ENCODE measurements at places on chromosomes 12 and 14. TPM values are rescaled to one million over a fixed set of nuclear protein-coding genes. Genes with fewer than 3 reads are reported as not detected.
A peak's percentile ranks its signal among the peaks of the same experiment; 100 is the strongest.

Gene KRT78
- not detected for total RNA-seq

DNA sequence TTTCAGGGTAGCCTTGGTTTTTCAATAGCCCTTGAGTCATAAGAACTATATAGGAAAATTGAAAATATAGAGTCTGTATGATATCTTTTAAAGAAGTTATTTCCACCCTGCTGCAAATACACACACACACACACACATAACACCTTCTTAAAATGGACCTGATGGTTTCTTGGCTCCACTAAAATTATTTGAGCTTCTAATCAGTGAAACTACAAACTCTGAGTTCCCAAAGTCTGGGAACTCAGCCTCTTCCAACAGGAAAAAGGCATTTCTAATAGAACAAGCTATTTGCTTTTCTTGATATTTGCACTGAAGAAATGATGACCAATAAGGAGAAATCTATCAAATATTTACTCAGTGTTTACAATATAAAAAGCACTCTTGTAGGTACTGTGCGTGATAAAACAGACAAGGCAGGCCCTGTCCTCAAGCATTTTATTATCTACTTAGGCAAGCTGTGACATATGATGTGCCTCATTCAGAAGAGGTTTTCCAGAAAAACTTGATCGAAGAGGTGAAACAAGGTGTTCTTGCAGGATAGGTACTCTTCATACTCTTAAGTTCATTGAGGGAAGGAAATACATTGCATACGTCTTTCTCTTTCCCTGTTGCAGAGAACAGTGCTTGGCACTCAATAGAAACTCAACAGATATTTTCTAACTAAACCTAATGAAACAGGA, 88.6 kb downstream of the MGST1 start:
- DNase-seq: no peak

Gene RBM19
- total RNA-seq: 13.3 TPM

Gene MYG1
- 39.6 TPM for total RNA-seq

GRCh38 chr14:58501214-58501816, 73.8 kb downstream of the KIAA0586 start:
- DNase-seq: peak; percentile 79

GRCh38 chr14:103728721-103729120, 13.1 kb downstream of the ZFYVE21 start:
- no peak for DNase-seq

DNA sequence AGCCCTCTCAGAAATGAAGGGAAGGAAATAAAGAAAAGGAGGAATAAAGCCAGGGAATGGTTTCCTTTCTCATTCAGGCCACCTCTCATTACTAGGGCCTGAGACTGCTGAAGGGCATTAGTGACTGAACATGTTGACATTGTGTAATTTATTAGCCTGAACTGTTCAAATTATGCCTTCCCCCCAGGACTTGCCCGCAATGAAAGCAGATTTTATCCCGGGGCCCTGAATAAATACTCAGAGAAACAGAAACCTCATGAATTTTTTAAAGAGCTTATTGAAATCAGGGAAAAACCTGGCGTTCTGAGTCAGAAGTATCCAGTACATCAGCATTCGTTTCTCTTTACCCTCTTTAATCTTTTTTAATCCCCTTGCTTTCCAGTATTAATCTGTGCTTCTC, 35.9 kb upstream of the WSCD2 start:
- no peak for DNase-seq

Gene ULK1
- total RNA-seq: 6.9 TPM

DNA sequence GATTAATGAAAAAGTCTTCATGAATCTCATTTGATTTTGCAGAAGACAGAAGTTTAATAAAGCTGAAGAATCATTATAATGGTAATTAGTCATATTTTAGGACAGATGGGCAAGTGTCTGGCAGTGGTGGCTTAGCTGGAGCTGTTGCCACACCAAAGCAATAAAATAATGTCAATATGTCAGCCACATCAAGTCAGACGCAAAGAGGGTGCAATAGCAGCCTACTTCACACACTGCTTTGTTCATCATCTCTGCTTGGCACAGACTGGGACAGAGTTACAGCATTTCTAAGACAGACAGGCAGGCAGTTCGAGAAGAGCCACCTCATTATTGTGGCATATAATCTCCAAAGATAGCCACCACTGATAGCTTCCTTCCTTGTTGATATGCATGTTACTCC, 16.9 kb upstream of the KRR1 start:
- DNase-seq: no peak

Gene TGM1
- 1.3 TPM for total RNA-seq

Gene SLC6A13
- total RNA-seq: not detected

GRCh38 chr12:59431266-59431665, 164.6 kb upstream of the SLC16A7 start:
- DNase-seq: peak; percentile 39

DNA sequence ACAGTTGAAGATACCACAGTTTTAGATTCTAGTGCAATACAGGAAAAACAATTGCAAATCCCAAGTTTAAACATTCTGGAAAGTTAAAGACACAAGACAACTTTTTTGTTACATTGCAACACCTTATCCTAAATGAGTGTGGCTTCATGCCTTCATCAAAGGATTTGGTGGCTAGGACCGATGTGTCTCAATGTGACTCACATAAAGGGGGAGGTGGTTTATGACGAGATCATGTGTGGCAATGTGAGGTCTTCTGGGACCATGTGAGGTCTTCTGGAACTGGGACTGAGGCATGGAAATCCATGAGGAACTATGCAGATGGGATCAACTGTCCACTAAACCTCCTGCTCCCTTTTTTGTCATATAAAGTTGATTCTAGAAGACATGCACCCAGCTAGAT, 166.2 kb downstream of the PAX9 start:
- DNase-seq: no peak

GRCh38 chr12:124310785-124311184, 15.9 kb downstream of the RFLNA start:
- DNase-seq: no peak

DNA sequence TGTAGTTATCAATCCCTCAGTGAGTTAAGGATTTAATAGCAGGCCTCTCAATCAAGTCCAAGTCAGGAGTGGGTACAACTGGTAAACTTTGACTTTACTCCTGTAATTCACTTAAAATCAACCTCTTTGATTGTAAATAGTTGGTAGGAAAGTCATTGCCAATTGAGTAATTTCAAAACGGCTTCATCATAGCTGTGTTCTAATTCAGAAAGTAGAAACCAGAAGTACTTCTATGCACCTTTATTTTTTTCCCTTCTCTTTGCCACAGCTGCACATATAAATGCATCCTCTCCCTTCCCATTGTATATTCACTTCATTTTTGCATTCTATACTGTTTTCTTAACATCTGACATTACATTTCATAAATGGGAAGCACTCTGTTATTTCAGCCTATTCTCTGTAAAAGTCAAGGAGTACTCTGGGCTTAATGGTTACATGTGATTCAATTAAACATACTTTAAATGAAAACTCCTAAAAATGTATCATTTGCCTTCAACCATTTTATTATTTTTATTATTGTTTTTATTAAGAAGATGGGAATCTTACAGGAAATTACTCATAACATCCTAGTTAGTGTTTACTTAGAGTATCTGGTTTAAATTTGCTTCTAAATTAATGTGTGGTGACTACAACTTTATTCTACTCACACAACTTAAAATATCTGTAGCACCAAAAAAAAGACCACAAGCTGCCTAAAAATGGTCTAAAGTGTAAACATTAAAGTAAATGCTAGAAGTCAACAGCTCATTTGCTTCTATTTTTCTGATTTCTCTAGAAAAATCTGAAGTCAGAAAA, 171.2 kb downstream of the CEP128 start:
- peak; percentile 36 for DNase-seq

DNA sequence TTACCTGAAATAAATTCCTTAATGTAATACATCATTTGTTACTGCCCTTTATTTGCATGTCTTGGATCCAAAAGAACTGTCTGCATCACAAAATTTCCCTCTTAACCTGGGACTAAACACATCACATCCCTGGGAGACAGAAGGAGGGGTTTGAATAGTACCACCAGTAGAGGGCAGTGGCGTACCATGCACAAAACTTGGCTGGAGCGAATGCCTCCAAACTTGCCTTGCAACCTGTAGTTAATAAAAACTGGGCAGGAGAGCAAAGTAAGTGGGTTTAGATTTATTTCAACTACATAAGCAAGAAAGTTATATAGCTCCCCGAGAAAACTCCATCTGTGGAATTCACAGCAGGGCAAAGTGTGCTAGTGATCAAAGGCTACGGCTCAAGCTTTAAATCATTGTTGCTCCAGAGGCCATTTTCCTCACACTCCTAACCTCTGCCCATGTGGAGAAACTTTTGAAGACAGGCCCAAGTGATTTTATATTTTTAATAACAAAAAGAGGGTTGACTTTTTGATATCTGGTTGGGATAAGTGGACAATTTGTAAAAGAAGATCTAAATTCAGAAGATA, 1176.7 kb upstream of the SEL1L start:
- DNase-seq: peak; percentile 55

- peak; percentile 47 for DNase-seq
These were observed at the start of gene PRKCH for GRCh38 chr14:61321385-61322010. TSS of gene PRKCH (plus strand) at chr14:61321579. CDS start at chr14:61322102, 523 bp downstream.

Gene KCNA1
- not detected for total RNA-seq

DNA sequence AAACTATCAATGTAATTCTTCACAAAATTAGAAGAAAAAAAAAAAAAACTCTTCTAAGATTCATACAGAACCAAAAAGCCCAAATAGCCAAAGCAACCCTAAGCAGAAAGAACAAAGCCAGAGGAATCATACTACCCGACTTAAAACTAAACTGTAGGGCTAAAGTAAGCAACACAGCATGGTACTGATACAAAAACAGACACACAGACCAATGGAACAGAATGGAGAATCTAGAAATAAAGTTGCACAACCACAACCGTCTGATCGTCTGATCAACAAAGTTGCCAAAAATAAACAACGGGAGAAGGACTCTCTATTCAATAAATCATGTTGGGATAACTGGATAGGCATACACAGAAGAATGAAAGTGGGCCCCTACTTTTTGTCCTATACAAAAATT, 16.9 kb downstream of the CDK17 start:
- no peak for DNase-seq

DNA sequence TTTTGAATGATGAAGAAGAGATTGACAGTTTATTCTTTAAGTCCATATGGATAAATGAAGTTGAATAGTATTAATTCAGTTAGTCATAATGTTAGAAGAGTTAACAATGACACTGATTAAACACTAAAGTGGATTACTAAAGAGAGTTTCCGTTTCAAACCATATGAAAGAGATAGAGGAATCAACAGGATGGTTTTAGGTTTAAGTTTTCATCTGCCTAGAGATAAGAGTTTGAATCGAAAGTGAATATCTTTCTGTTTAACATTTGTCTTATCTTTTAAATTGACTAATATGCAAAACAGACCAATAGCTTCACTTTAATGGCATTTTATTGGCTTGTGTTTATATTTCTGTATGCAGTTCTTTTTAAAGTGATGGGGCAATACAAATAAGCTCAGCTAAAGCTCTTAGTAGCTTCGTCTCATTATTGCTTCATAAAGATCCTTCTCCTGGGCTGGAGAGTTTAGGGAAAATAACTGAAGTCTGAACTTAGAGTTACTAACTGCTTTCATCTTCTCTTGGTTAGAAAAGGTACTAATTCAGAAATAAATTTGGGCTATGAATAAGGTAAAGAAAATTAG, 66.0 kb downstream of the MIPOL1 start:
- no peak for DNase-seq

Gene DPY19L2
- total RNA-seq: not detected

Gene KRT6C
- not detected for total RNA-seq

DNA sequence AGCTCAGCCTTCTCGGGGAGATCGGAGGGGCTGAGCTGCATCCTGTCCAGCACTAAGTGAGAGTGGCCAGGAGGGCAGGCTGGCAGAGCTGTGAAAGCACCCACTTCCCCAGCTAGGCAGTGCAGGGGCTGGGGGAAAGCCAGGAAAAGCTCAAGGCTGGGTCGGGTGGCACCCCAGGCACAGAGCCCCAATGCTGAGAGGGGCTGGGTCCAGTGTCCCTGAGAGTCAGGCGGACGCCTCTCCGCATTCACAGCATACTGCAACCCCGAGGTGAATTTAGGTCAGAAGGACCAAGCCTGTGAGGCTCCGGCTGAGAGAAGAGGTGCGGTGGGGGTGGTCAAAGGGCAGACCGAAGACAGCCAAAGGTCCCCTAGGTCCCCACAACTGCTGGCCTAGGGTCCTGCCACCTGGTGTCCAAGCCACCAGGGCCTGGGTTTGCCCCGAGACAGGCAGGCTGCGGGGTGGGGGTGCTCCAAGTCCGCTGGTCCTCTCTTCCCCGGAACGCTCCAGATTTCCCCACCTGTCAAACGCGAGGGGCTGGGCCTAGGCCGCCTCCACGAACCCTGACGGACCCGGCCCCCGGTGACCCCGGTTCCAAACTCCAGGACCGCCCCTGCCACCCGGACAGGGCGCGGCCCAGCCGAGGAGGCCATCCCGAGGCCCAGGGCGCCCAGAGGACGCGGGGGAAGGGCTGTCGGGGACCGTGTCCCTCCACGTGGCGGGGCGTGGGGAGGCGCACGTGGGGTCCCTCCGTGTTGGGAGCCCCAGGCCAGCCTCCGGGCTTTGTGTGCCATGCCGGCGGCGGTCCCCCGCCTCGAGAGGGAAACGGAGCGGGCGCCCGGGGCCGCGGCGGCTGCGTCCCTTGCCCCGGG, 527 bp downstream of the CAMKK2 start:
- DNase-seq: peak; percentile 63

Gene SELPLG
- total RNA-seq: 6.1 TPM

DNA sequence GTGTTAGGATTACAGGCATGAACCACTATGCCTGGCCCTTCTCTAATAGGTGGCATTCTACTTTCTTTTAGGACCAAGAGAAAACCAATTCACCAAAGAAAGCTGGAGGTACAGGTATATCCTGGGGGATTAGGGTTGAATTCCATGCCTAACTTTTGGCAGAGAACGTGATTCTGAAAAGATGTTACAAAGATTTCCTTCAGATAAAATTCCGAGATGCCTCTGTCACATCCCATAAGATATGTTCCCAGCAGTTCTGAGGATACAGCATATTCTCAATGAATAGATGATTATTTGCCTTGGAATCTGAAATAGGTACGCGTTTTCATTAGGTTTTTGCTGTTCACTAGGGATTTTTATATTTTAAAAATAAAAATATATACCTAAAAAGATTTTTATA, 111.9 kb upstream of the KRAS start:
- no peak for DNase-seq
